ENCODE measurements at places on chromosomes 12 and 14. TPM values are rescaled to one million over a fixed set of nuclear protein-coding genes. Genes with fewer than 3 reads are reported as not detected.

DNA sequence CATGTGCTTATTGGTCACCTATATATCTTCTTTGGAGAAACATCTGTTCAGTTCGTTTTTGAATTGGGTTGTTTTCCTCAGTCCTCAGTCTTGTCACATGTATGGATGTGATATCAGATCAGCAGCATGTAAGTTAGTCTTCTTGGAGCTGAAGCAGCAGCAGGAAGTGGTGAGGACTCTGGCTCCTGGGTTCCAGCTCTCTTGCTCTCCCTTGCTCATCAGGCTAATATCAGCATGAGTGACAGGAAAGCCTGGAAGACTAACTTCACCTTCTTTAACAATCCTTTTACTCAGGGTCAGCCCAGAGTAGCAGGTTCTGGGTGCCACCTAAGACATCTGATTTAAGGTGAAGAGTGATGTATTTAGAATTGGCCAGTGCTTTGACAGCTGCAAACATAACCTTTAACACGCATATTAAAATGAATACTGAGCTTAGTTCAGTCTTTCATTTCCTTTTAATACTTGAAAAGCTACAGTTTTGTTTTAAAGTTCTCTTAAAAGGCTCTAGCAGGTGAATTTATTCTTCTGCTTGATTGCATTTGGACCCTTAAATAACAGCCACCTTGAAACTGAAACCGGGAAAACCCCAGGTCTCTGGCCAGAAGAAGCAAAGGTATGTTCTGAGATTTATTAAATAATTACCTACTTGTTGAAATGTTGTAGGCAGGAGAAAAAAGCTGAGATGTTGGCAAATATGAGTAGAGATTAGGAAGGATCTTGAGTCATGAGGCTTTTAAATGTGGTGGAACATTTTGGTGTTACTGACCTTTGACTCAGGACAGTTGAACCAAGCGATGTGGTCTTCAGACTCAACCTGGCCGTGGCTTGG lies 54.3 kb downstream of the DRAM1 start:
- H3K27ac ChIP-seq: no peak overlapping the region
- H3K36me3 ChIP-seq: no peaks in the 10 kb centered on the region
- no peak for DNase-seq
- no peaks in the 10 kb centered on the region for H3K27me3 ChIP-seq

- no peak for DNase-seq
- H3K4me1 ChIP-seq: no peaks in the 10 kb centered on the region
- no peak overlapping the region for H3K4me3 ChIP-seq
- no peak overlapping the region for H3K27ac ChIP-seq
- no peaks in the 10 kb centered on the region for H3K27me3 ChIP-seq
- no peaks in the 10 kb centered on the region for H3K36me3 ChIP-seq
Measured at GRCh38 chr14:45181329-45181728, 45.6 kb downstream of the FANCM start.

GRCh38 chr14:96149131-96149530 lies 55.5 kb upstream of the BDKRB2 start:
- no peak overlapping the region for H3K4me3 ChIP-seq
- no peaks in the 10 kb centered on the region for H3K36me3 ChIP-seq
- no peaks in the 10 kb centered on the region for H3K4me1 ChIP-seq

DNA sequence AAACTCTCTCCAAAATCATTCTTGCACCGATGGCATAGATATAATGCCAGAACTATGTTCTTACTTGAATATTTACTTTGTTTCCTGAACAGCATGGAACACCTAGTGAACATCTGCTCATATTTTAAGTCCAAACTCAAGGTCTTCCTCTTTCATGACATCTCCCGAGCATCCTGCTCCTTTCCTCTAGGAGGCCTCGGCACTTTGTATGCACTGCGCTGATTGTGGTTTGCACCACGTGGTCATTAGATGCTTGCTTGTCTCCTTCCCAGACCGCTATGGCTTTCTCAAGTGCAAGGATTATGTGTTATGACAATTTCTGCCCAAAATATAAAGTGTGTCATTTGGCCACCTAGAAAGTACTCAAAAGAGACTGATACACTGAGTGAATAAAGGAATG lies 912.0 kb downstream of the GALC start:
- no peaks in the 10 kb centered on the region for H3K4me1 ChIP-seq
- no peak for DNase-seq
- H3K27me3 ChIP-seq: no peaks in the 10 kb centered on the region
- no peak overlapping the region for H3K4me3 ChIP-seq

DNA sequence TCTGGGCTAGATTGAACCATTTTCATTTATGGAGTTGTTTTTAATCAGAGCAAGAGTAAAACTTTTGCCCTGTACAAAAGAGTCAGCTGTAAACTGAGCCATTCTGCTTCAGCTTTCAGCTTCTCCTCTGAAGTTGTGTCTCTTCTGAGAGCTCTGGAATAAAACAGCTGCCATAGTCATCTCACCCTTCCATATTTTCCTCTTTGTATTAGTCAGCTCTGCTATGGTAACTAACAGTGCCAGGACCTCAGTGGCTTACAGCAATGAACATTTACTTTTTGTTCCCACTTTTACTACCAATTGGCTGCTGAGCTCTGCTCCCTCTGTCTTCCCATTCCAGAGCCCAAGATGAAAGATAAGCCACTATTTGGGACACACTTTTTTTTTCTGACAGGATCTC lies 178.5 kb downstream of the DAD1 start:
- H3K27ac ChIP-seq: no peak overlapping the region
- H3K27me3 ChIP-seq: no peaks in the 10 kb centered on the region
- no peaks in the 10 kb centered on the region for H3K36me3 ChIP-seq
- H3K4me3 ChIP-seq: no peak overlapping the region
- H3K4me1 ChIP-seq: no peaks in the 10 kb centered on the region

DNA sequence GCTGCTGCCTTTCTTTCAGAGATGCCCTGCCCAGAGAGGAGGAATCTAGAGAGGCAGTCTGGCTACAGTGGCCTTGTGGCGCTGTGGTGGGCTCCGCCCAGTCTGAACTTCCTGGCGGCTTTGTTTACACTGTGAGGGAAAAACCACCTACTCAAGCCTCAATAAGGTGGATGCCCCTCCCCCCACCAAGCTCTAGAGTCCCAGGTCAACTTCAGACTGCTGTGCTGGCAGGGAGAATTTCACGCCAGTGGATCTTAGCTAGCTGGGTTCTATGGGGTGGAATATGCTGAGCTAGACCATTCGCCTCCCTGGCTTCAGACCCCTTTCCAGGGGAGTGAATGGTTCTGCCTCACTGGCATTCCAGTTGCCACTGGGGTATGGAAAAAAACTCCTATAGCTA lies 25.6 kb downstream of the SPATA7 start:
- H3K36me3 ChIP-seq: peaks cover 10% of the 10 kb centered on the region
- no peak overlapping the region for H3K27ac ChIP-seq
- no peaks in the 10 kb centered on the region for H3K27me3 ChIP-seq
- H3K4me3 ChIP-seq: no peak overlapping the region
- DNase-seq: peak; percentile 44
- H3K4me1 ChIP-seq: no peaks in the 10 kb centered on the region

GRCh38 chr12:131990066-131990979 lies 40.6 kb downstream of the EP400 start:
- H3K27ac ChIP-seq: no peak overlapping the region
- H3K27me3 ChIP-seq: no peaks in the 10 kb centered on the region
- H3K4me3 ChIP-seq: no peak overlapping the region
- no peak for DNase-seq
- peaks cover 45% of the 10 kb centered on the region for H3K36me3 ChIP-seq

- H3K4me1 ChIP-seq: peaks cover 34% of the 10 kb centered on the region
- no peak overlapping the region for H3K4me3 ChIP-seq
- no peak overlapping the region for H3K27ac ChIP-seq
- peak; percentile 89 for DNase-seq
Measured at GRCh38 chr12:52876372-52876771, 27.6 kb upstream of the KRT78 start.

GRCh38 chr12:61530456-61530855 lies 729.7 kb upstream of the USP15 start:
- no peak for DNase-seq
- no peaks in the 10 kb centered on the region for H3K27me3 ChIP-seq
- H3K27ac ChIP-seq: no peak overlapping the region
- H3K4me3 ChIP-seq: no peak overlapping the region
- no peaks in the 10 kb centered on the region for H3K4me1 ChIP-seq

- no peak overlapping the region for H3K27ac ChIP-seq
- no peaks in the 10 kb centered on the region for H3K27me3 ChIP-seq
- H3K4me3 ChIP-seq: no peak overlapping the region
Measured at GRCh38 chr12:8953773-8954402, 4.4 kb upstream of the M6PR start.

- no peaks in the 10 kb centered on the region for H3K4me1 ChIP-seq
- no peaks in the 10 kb centered on the region for H3K27me3 ChIP-seq
- H3K27ac ChIP-seq: peak overlapping the region; percentile 78
- DNase-seq: peak; percentile 63
- H3K36me3 ChIP-seq: no peaks in the 10 kb centered on the region
Measured at GRCh38 chr12:21773263-21773741, 1.2 kb downstream of the KCNJ8 start.

DNA sequence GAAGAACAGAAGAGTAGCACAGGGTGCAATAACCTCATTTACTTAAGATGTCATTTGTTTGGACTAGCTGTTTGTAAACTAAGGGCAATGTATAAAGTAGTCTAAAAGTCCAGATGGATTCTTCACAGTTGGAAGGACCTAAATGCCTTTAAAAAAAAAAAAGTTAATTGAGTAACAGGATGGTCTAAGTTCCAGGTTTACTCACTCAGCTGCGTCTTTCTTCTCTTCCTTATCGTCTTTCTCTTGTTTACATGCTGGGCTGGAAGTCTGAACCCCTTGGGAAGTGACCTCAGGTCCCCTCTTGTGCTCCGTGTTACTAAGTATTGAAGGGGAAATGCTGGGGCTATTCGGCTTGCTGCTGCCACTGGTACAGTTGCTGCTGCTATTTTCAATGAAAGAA lies 82.5 kb downstream of the SH2B3 start:
- no peak overlapping the region for H3K4me3 ChIP-seq
- no peaks in the 10 kb centered on the region for H3K27me3 ChIP-seq
- peaks cover 6% of the 10 kb centered on the region for H3K4me1 ChIP-seq
- no peak for DNase-seq
- no peak overlapping the region for H3K27ac ChIP-seq

- no peak overlapping the region for H3K4me3 ChIP-seq
- H3K27ac ChIP-seq: no peak overlapping the region
- H3K4me1 ChIP-seq: no peaks in the 10 kb centered on the region
- no peak for DNase-seq
Measured at GRCh38 chr12:30902001-30902400, 24.5 kb upstream of the TSPAN11 start.

LIN7A gene
- total RNA-seq: 12.8 TPM

ALX1 gene
- total RNA-seq: 0.89 TPM

All from upper lobe of left lung (tissue), 6 donors.